G401 (cell line): ENCODE measurements at places on chromosomes 12 and 14. TPM values are rescaled to one million over a fixed set of nuclear protein-coding genes. Genes with fewer than 3 reads are reported as not detected.
A peak's percentile ranks its signal among the peaks of the same experiment; 100 is the strongest.

DNA sequence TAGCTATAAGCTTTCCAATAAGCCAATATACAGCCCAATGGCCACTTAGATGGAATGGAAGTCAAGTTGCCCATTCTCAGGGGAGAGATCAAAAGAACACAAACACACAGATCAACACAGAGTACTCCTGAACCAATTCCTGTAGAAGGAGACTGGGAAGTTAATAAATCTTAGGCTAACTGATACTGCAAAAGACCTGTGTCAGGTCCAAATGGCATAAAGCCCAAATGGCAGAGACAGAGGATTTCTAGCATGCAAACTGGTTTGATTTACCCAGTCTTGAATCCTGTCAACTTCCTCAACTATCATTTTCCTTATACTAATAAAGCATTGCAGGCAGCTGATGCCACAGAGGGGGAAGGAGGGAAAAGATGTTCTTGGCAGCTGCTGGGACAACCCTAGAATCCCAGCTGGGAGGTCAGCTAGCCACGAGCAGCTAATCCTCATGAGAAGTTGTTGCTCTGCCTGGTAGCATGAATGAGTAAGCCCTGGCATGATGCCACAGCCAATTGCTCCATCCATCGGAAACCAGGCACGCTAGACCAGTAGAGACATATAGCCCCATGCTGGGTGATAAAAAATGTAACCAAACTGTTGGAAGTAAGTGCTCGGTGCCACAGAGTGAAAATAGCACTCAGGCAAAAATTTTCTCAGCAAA lies 26.2 kb downstream of the ANG start:
- DNase-seq = no peak

GRCh38 chr12:95351748-95352147 lies 122.2 kb upstream of the METAP2 start:
- DNase-seq = no peak

DNA sequence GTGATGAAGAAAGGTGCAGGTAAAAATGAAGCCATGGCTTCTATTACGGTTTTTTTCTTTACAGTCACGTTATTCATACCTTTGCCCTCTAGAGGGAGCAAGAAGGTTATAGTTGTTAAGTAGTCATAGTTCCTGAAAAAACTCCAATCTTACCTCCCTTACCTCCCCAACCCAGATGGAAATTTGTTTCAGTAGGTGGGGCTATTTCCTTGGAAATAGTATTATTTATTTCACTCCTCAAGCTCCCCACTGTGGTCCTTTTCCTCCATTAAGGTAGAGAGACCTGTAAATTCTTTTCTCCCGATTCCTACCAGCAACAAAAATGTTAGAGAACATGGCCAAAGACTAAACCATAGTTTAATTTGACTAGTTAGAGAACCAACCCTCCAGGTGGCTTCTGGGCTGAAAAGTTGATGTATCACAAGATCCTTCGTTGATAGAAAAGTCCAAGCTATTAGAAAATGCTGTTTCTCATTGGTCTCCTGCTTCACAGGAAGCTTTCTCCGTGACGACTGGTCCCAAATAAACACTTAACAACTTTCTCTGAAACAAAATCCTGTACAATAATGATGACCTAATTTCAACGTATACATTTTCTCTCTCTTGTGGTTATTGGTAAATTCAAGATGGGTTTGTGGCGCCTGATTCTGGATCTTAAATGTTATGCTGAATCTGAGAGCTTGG lies 43.5 kb downstream of the TMX1 start:
- peak; percentile 87 for DNase-seq

DNA sequence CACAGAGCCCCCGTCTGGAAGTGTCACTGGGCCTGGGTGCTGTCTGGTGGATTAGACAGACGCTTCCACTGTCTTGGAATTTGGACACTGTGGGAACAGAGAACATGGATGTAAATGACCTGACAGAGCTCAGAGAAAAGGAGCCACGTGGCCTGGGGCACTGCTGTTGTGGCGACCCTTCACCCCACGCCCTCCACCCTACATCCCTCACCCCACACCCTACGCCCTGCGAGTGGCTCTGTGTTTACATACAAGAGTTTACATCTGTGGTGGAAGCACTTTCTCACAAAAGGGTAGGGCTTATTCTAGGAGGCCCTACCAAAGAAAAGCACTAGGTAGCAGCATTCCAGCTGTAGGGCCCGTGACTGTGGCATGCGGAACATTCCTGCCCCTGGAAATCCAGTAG lies 47.7 kb downstream of the B4GALNT3 start:
- no peak for DNase-seq

DNA sequence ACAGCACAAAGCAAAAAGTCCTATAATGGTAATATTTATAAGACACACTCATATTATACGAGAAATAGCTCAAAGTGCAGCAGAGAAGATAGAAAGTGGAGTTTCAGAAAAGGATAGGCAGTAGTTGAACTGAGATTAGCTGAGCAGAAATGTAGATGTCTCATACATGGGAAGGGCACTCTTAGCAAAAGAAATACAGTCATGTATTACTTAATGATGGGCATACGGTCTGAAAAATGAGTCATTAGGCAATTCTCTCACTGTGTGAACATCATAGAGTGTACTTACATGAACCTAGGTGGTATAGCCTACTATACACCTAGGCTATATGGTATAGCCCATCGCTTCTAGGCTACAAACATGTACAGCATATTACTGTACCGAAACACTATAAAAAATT lies 671.3 kb downstream of the RPS29 start:
- DNase-seq = no peak

The PTGR2 gene
- 2.1 and 6.6 TPM in 2 replicates for total RNA-seq

The GNG2 gene
- not detected in 2 replicates for total RNA-seq

The SALL2 gene
- total RNA-seq = 15.0 and 15.3 TPM in 2 replicates
